Activated T-cell treated with anti-CD3 and anti-CD28 coated beads, Interleukin-2, amount 50 U/mL, for 24 hours (primary cell): ENCODE measurements at places on chromosomes 2 and 18.

- DNase-seq = no peak
Measured at GRCh38 chr2:37098416-37099118, 14.2 kb downstream of the GPATCH11 start.

- no peak for DNase-seq
Measured at GRCh38 chr2:239528146-239528545, 127.3 kb upstream of the HDAC4 start.

GRCh38 chr2:150994076-150994475 is 267.6 kb downstream of the RBM43 start:
- DNase-seq = no peak

DNA sequence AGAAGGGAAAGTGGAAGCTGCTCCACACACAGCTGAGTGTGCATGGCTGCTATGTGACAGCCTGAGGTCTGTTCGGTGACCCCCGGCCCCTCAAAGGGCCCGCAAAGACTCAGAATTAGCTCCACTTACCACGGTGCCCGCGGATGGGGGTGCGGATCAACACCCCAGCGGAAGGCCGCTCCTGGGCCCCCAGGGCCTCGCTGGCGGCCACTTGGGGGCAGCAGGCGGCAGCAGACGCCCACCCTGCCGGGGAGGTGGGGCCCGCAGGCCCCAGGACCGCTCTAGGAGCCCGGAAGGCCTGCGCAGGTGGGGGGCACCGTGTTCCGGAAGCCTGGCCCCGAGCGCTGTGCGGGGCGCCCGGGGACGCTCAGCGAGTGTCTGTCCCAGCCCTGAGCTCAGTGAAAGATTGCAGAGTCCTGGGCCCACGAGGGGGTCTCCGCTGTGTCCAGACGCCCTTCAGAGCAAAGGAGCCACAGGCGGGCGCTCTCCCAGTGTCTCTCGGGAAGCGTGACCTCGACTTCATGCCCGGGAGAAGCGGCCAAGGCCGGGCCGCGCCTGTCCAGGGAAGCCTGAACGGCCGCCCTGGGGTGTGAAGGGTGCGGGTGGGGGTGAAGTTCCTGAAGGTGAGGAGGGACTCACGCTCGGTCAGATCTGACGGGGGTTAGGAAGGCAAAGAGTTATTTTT is 118.7 kb downstream of the VAPA start:
- DNase-seq = peak; percentile 57

GRCh38 chr2:39481611-39482010 is 44.5 kb upstream of the MAP4K3 start:
- DNase-seq = no peak

DNA sequence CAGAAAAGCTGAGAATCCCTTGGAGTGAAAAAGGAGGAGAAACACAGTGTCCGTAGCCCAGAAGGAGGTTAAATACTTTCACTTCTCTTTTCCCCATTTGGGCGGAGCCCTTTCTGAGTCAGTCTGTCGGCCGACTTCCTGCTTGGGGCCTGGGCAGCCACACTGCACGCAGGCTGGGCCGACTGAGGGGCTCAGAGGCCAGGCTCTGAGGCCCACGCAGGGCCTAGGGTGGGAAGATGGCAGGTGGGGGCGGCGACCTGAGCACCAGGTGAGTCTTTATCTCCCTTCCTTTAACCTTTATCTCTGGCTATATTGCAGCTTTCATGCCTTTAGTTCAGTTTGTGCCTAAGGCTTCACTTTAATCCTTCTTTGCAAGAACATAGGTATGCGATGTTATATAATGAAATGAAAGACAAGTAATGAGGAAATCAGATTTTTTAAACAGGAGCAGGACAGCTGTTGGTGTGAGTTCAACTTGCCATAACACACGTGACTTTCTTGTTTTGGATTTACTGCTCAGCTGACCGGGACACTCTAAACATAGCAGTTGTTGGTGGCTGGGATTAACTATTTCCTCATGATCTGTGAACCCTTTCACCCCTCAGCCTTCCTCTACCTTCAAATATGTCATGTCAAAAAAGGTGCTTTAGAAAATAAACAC is at the start of gene SP100:
SP100 (plus strand) TSS at position 141 of the 661 bp plus-strand sequence; CDS start at position 237, 96 bp downstream.
- DNase-seq = peak; percentile 78

- no peak for DNase-seq
Measured at GRCh38 chr2:223328578-223328977, 273.6 kb downstream of the SCG2 start.

DNA sequence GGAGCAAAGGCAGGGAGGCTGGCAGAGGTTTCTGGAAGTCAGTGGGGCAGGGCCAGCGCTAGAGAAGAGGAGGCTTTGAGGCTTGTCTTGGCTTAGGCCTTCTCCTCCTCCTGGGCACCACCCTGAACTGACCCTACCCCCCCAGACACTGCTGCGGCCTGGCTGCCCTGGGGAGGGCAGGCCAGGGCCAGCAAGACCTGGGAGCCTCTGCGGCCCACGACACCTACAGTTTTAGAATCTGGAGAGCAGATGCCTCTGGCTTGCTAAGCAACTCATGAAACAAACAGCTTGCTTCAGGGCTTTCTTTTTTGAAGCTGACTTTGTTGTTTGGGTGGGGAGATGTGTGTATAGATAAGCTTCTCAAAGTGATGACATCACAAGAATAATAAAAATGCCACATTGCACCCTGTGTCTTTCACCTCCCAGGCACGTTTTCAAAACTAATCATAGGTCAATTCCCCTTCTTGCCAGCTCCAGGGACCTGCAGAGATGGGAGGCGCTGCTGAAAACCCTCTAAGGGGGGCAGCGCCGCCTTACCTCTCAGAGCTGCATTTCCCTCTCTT is 46.2 kb upstream of the SMAD7 start:
- no peak for DNase-seq

- DNase-seq = no peak
Measured at GRCh38 chr2:239200646-239201530, 199.9 kb downstream of the HDAC4 start.

DNA sequence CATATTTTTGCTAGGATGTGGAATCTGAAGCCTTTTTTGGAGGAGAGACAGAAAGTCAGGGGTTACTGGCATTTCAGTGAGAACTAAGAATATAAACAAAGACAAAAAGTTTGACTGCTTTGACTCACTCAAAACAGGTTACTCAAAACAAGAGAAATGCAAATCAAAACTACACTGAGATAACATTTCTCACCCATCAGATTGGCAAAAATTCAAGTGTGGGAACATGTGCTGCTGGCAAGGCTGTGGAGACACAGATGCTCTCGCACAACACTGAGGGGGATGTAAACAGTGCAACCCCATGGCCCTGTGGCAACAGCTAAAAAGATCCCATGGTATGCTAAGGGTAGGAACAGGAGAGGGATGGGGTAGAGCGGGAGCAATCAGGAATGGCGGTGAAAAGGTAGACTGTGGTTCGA is 86.6 kb downstream of the DTNB start:
- DNase-seq = no peak

DNA sequence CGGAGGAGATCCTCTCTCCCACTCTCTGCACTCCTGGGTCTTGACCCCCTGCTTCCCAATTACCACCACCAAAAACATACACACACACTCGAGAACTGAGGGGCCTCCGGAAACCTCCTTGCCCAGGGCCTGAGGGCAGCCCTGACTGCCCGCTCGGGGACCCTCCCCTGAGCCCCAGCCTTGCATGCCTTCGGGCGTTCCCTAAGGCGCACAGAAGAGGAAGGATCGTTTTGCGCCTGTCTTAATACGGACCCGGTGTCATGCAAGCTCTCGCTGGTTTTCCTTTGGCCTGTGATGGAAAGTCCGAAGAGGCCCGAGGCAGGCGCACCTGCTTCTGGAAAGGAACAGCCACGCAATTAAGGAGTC is 19.8 kb downstream of the POU3F3 start:
- DNase-seq = no peak

GRCh38 chr2:170113168-170113894 is 64.6 kb upstream of the MYO3B start:
- DNase-seq = no peak

DNA sequence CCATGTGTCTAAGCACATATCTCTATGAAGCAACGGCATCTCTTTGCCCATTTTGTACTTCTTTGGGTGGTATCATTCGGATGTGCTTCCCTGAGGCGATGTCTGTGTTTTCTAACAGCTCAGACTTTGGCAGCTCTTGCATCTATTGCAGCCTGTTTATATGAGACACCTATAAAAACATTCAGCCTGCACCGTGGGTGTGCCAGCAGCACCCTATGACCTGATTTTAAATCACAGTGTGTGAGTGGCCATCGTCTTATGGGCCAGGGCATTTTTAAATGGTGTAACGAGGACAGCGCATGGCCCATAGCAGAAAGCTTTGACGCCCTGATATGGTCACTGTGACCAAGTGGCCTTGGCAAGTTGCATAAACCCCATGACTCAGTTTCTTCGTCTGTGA is 12.9 kb downstream of the NPAS2 start:
- DNase-seq = no peak

DNA sequence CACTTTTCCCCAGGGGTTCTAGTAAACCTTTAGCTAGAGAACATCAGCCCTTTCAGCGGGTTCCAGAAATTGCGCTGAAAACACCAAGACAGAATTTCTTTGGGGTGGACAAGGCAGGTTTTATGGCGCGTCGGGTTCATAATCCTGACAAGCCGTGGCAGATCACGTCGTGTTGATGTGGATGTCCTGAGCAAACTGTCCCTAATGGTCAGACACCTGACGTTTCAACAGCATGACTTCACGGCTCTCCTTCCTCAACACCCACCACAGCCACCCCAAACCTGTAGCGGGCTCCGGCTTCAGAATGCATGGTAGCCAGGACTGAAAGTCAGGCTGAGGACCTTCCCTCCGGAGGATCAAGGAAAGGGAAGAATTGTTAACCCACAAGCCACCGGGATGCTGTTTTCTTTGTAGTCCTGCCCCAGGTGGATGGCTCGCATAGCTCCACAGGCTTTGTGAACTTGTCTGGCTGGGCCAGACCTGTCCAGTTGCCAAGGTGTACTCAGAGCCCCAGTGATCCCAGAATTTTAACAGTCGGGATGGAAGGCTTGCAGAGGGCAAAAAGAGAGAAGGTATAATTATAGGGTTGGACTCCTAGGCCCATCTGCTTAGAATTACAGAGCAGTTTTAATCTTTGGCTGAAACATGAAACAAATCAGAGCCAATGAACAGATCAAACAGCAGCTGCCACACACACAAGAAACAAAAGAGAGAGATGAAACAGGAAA is 1.5 kb downstream of the APCDD1 start:
- no peak for DNase-seq

GRCh38 chr2:200025717-200026116 is 70.3 kb downstream of the MAIP1 start:
- no peak for DNase-seq

GRCh38 chr2:44083054-44083453 is 85.6 kb upstream of the PPM1B start:
- no peak for DNase-seq

DNA sequence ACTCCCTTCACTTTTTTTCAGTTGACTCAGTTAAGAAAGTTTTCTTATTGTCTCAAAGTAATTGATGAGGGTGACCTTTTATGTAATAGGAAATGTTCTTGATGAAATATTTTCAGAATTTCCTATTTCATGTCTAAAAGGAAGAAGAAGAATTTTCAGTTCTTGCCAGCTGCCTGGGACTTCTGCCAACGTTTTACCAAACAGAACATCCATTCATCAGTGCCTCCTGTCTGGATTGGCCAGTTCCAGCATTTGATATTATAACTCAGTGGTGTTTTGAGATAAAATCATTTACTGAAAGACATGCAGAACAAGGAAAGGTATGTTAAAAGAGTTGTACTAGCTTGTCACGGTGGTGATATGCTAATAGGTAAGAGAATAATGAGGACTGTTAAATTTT is 104.7 kb upstream of the MYO3B start:
- no peak for DNase-seq

GRCh38 chr18:55650363-55650870 is 62.4 kb upstream of the TCF4 start:
- no peak for DNase-seq

- no peak for DNase-seq
Measured at GRCh38 chr2:167929484-167929883, 317.9 kb downstream of the STK39 start.

GRCh38 chr2:19575641-19576040 is 217.2 kb upstream of the OSR1 start:
- no peak for DNase-seq

DNA sequence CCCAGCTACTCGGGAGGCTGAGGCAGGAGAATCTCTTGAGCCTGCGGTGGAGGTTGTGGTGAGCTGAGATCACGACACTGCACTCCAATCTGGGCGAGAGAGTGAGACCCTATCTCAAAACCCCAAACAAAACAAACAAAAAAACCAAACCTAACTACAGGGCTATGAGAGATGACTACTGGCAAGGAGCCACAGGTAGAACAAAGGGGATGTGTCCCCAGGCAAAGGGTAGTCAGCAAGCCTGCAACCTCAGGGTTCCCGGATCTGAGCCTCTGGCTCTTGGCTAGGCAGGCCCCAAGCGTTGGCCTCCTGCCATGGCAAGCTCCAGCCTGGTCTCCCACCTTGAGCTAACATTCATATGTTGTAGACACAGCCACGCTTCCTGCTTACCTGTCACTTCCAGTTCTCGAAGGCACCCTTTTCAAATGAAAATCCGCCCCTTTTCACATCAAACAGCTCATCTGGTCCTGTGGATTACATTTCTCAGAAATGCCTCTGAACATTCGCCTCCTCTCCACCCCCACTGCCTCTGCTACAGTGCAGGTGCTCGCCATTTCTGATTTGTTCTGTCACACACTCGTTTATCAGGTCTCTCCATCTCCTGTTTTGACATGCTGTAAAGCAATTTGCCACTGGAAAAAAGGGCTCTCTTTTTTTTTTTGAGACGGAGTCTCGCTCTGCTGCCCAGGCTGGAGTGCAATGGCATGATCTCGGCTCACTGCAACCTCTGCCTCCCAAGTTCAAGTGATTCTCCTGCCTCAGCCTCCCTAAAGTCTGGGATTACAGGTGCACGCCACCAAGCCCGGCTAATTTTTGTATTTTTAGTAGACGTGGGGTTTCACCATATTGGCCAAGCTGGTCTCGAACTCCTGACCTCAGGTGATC is 13.1 kb upstream of the ACTR3 start:
- peak; percentile 76 for DNase-seq

DNA sequence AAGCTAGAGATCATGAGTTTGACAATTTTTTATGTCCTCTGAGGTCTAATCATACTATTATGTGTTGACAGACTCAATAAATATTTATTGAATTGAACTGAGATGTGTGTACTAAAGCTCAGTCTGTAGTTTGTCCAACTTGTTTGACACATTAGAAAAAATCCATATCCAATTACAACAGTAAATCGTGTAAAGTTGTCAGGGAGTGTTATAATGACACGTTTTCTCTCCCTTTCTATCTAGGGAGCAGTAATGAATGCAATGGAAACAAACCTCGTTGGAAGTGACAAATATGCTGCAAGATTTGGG is 28.4 kb downstream of the ITGA4 start:
- DNase-seq = no peak

- no peak for DNase-seq
Measured at GRCh38 chr18:12299862-12300261, 8.2 kb upstream of the TUBB6 start.

GRCh38 chr2:127954857-127955256 is 69.1 kb upstream of the AMMECR1L start:
- DNase-seq = no peak

DNA sequence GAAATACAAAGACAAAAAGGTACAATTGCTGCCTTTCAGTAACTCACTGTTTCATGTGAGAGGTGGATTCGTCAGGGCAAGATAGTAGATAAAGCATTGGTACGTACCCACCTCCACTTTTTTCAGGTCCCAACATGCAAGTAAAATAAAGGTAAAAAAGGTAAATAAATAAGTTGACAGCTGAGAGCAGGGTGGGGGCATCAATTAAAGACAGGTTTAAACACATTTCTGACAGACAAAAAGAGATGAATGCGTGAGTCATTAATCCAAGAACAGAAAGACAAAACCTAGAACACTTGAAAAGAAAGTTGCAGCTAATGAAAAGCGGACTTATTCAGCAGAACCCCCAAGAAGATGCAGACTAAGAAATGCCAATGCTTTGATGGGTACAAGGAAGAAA is 979.6 kb upstream of the CDH2 start:
- no peak for DNase-seq
